ENCODE measurements at places on chromosomes 5 and 9. TPM values are rescaled to one million over a fixed set of nuclear protein-coding genes. Genes with fewer than 3 reads are reported as not detected.

DNA sequence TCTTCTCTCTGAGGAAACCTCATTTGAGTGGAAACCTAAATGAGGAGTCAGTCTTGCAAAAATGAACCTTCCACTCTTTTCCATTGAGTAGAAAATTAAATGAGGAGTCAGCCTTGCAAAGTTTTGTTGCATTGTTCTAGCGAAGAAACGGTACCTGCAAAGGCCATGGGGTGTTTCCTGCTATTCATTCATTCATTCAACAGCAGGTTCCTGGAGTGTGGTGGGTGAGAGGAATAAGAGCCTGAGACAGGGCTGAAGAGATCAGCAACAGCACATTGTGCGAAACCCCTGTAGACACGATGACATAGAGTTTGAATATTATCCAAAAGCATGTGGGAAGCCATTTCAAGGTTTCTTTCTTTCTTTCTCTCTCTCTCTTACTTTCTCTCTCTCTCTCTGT, 14.6 kb upstream of the SETX start:
- DNase-seq = peak; percentile 39

GRCh38 chr9:91757782-91758181, 192.2 kb downstream of the ROR2 start:
- DNase-seq = no peak

- no peak for DNase-seq
Measured at GRCh38 chr5:140106805-140107311, 7.1 kb upstream of the PURA start.

DNA sequence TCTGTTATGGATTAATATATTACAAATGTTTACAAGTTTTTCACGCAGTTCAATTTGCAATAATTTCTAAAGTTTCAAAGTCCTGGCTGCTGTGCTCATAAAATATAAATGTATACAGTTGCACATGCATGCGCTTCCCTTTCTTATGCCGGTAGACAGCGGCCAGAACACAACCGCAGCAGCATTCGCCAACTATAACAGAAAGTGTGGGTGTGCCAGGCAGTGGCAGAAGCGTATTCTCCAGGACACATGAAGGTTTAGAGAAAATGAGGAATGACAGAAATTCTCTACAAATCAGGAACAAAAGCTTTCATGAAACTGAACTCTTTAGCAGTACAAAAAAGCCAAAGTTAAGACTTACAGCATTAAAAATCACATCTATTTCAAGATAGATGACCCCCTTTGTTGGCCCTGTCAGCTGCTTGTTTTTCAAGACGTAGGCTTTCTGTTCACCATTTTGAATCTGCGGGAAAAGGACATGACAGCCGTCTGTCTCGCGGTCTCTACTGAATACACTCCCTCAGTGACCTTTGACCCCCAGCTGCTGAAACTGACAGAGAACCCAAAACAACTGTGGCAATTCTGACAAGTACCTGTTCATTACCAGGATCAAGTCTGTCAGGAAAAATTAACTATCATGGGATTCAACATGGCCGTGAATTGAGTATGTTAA, 252.2 kb downstream of the SLF1 start:
- DNase-seq = no peak

The WDR55 gene
- total RNA-seq = 28.2 TPM

The PCDHGB6 gene
- total RNA-seq = 1.3 TPM

DNA sequence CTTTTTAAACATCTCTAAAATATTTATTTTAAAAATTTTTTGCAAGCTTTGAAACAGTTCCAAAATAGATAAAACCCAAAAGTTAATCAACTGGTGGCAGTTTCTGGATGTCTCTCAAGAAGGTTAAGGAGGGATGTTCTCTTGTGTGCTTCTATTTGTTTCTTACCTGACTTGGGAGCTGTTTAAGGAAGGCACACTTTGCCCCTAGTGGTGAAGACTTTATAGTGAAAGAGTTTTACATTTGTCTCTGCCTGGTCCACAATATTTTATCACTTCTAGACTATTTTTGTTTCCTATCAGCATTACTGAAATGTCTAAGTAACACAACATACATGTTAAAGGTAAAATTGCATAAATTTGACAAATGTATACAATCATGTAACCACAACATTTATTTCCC, 552.8 kb downstream of the SEMA5A start:
- no peak for DNase-seq

DNA sequence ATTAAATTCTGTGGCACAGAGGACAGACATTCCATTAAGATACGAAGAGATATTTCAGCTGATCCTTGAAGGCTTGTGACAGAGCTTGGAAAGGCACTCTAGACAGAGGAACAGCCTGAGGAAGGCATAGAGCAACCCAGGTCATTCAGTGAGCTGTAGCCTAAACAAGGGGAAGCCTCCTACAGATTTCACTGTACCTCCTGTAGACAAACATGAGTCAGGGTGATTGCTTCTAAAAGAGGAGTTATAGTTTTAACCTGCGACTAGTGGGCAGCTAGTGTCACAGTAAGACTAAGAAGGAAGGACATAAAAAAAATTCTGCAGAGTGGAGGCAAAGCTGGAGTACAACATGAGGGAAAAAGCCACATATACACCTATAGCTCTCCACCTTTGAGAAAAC, 43.5 kb upstream of the ANKDD1B start:
- no peak for DNase-seq

DNA sequence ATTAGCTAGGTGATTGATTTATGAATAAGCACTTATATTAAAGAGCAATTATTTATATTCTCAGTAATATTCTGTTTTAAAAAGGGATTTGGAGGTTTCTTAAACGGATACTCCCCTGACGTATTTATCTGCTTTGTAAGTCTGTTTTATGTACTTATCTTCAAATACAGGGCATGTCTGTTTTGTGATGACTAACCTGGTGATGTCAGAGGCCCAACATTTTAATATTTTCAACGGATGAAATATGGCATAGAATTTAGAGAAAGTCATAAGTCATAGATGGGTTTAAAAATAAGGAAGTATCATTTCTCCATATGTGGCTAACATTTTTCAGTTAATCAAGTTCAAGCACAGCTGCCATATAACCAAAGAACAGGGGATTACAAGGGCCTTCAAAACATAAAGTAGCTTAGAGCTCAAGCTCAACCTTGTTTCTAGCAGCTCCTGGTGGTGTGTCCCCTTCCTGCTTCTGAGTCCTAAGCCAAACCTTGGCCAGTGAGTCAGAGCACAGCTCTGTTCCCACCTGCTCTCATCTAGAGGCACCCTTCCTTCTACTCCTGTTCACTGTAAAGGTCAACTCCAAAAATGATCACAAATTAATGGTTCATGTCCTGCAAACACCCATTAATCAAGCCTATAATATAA, 131.4 kb downstream of the OXCT1 start:
- no peak for DNase-seq

The ZFP37 gene
- total RNA-seq = 0.99 TPM

DNA sequence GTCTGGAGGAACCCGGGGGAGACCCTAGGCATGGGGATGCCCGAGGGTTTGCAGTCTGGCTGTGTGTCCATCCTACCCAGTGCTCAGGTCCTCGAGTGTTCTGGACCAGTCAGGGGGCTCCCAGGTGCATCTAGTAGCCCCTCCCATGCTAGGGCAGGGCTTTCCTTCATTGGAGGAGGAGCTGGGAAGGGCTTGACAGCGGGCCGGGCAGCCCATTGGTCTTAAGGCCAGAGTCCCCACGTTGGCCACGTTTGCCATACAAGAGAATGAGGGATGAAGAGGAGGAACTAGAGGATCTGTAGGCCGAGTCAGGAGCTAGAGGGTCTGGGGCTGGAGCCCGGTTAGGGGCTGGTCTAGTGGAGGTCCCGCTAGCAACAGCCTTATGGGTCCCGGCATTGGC, 37.3 kb upstream of the CTSV start:
- no peak for DNase-seq

The C9orf78 gene
- 36.5 TPM for total RNA-seq

The MSX2 gene
- not detected for total RNA-seq

DNA sequence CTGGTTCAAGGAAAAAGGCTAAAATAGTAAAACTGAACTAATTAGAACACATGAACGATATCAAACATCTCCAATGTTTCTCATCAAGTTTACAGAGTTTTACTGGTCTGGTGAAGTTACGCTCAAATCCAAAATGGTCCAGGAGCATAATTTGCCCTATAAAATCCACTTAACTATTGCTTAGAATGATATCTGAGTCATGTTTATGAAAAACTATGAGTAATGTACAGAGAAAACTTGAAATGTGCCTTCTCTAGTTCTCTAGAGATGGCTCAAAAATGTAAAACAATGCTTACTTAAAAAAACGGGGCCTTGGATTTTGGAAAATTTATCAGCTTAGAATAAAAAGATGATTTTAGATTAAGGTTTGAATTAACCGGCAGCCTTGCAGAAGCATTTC, 108.1 kb downstream of the FBXW11 start:
- no peak for DNase-seq

DNA sequence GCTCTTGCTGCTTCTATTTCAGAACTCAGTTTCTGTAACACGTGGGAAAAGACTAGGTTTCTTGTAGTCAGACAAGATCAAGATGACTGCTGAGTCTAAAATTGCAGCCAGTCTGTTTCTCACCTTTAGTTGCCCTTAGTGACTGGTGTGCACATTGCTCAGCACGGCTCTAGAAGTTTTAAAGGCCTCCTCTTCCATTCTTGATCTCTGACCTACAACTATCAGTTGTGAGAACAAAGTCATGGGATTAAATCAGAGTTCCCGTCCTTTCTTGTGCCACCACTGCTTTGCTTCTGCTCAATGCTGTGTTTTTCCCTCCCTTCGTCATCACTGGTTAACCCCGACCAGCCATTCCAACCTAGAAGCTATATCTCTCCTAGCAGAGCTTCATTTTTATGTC, 52.8 kb downstream of the GDA start:
- DNase-seq = no peak

The ACTBL2 gene
- under 0.01 TPM for total RNA-seq

DNA sequence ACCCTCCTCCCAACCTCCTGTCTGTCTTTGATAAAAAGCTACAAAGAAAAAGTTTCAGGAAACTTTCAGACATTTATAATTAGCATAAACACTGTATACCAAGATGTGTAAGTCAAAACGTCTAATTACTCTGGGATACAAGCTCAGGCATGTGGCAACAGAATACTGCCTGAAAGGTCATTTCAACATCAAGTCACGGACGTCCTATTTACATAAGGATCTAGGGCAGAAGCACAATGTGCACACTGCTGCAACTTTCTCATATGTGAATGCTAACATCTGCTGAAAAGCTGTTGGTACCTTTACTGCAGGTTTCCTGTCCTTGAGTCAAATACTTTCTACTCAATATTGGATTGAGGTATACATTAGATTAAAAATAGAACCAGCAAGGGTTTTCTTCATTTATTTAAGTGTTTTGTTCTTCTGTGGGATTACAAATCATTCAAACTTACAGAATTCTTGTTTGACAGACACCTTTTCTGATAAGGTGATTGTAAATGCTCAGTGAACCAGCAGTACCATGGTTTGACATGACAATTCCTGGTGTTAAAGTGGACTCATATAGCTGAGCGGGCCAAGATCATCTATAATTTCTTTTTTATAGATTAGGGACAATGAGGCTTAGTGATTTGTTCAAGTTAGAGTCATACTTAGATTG, 36.8 kb downstream of the ELL2 start:
- DNase-seq = no peak
